ENCODE measurements at places on chromosomes 13 and 19.

DNA sequence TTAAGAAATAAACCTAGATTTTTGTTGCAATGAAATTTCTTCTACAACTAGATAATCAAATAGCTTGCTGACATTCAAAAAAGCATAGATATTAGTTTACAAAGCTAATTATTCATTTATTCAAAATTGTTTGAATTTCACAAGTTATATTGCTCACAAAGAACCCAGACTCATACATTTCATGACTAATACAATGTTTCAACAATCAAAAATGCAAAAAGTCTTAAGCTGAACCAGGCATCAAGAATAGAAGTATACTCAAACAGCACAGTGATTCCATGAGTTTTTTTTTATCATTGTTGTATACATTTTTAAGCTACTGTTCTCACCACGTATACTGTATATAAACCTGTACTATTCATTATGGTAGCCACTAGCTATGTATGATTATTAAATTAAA is 51.0 kb downstream of the DIAPH3 start:
- DNase-seq: no peak

- DNase-seq: no peak
Observed at GRCh38 chr13:57627663-57628062, 3.9 kb upstream of the PCDH17 start.

GRCh38 chr19:16385296-16385695 is 60.7 kb downstream of the KLF2 start:
- no peak for DNase-seq

- no peak for DNase-seq
Observed at GRCh38 chr13:67223024-67223423, 7.1 kb downstream of the PCDH9 start.

DNA sequence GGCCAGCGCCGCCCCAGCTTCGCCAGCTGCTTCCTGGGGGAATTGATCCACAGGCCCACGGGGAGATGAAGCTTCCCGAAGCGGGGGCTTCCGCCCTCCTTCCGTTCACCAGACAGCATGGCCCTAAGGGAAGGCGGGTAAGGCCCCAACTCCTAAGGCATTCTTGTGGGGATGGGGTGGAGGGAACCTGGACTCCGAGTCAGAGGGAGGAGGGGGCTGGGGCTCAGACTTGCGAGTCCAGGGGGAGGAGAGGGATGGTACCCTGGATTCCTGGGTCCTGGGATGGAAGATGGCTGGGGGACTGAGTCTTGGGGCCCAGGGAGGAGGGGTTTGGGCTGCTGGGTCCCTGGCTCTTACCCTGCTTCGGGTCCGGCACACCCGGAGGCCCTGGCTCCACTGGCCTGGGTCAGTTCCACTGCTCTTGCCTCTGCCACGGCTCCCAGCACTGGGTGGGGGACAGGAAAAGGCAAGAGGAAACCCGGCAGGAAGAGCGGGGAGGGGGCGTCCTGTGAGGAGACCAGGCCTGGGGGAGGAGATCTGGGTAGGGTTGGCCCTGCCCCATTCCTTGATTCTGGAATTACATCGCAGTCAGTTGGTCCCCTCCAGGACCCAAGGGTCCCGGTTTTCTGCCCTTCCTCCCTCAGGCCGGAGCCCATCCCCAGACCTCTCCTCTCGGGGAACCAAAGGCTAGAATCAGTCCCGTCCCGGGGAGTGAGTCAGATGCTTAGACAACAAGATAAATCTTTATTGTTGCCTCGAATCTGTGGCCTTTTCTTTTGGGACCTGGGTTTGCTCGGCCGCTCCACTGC is at the start of gene RASIP1:
Gene RASIP1 (minus strand): TSS at position 447 of the 809 bp plus-strand sequence. CDS start 328 bp downstream, at position 119.
- DNase-seq: no peak

GRCh38 chr19:38657633-38658222 is 10.3 kb downstream of the ACTN4 start:
- DNase-seq: no peak

- DNase-seq: no peak
Observed at GRCh38 chr19:30711296-30711695, 339.1 kb downstream of the ZNF536 start.

DNA sequence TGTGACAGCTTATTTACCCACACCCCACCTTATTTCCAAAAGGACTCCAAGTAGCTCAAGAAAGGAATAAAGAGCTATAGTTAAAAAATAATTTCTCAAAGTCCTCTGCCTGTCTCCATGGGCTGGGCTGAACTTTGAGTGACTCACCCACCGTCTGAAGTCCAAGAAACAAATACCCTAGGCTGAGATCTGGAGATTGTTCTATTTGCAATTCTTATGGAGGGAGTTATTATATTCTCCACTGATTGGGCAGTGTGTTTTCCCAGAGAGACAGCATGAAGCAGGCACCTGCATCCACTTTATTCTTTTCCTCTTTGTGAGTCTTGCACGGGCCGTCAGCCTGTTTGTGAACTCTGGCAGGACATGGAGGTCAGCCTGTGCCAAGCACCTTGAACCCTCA is 63.2 kb downstream of the SHISA2 start:
- no peak for DNase-seq

- no peak for DNase-seq
Observed at GRCh38 chr13:62207388-62207787, 791.7 kb upstream of the PCDH20 start.

- DNase-seq: no peak
Observed at GRCh38 chr19:33212436-33213172, 13.0 kb downstream of the SLC7A10 start.

- no peak for DNase-seq
Observed at GRCh38 chr13:29674532-29674931, 79.0 kb upstream of the SLC7A1 start.

DNA sequence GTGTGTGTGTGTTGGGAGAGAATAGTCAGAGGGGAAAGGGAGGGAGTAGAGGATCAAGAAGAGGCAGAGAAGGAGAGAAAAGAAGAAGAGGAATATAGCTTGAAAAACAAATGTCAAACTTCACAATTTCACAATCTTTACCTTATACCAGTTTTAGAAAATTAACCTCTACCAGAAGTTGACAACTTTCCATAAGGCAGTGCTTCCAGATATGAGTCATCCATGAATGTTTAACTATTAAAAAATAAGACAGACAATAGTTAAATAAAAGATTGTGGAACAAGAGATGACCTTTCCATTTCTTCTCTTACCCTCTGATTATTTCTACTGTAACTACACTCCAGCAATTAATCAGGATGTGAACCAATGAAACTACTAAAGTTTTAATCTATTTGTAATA is 229.4 kb downstream of the ITGBL1 start:
- DNase-seq: no peak

DNA sequence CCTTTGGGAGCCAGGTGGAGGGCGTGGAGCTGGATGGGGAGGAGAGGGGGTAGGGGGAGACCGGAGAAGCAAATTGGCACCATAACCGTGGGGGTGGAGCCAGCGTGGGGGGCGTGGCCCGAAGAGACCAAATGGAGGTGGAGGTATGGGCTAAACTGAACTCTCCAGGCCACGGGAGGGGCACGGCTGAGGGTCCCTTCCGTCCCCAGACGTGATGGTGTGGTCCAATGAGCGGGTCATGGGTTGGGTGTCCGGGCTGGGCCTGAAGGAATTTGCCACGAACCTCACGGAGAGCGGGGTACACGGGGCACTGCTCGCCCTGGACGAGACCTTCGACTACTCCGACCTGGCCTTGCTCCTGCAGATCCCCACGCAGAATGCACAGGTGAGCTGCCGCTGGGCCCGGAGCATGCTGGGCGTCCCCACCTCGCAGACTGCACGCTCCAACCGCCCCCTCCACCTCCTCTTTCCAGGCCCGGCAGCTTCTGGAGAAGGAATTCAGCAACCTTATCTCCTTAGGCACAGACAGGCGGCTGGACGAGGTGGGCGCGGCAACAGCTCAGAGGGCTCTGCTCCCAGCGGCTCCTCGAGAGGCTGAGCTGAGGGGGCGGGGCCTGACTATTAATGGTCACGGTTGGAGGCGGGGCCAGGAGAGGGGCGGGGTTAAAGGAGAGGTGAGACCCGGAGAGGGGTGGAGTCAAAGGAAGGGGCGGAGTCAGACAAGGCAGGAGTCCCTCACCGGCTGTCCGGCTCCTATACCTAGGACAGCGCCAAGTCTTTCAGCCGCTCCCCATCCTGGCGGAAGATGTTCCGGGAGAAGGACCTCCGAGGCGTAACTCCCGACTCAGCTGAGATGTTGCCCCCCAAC is 6.2 kb downstream of the HRC start:
- DNase-seq: peak; percentile 72

DNA sequence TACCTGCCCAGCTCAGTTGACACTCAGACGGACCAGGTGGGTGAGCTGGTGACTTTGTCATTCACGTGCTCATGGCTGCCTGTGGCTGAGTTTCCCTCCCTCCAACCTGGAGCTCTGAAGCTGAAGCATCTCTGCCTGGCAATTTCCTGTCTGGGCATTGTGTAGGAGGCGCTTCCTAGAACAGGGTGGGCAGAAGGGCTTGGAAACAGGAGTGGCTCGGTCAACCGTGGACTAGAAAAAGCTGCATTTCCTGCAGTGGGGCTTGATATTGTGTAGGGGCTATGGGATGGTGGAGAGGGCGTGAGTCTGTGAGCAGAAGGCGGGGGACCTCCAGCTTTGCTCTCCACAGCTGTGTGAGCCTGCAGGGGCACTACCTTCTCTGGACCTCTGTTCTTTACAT is 278.3 kb downstream of the TEX29 start:
- no peak for DNase-seq

- DNase-seq: no peak
Observed at GRCh38 chr13:69292789-69293425, 814.7 kb upstream of the ATXN8OS start.

- DNase-seq: peak; percentile 92
Observed at GRCh38 chr19:17757125-17757524, 5.8 kb downstream of the FCHO1 start.

GRCh38 chr19:51387924-51388389 is at the start of gene LIM2:
Gene LIM2 (minus strand): TSS chr19:51387974. CDS start chr19:51387443, 531 bp downstream.
- no peak for DNase-seq

DNA sequence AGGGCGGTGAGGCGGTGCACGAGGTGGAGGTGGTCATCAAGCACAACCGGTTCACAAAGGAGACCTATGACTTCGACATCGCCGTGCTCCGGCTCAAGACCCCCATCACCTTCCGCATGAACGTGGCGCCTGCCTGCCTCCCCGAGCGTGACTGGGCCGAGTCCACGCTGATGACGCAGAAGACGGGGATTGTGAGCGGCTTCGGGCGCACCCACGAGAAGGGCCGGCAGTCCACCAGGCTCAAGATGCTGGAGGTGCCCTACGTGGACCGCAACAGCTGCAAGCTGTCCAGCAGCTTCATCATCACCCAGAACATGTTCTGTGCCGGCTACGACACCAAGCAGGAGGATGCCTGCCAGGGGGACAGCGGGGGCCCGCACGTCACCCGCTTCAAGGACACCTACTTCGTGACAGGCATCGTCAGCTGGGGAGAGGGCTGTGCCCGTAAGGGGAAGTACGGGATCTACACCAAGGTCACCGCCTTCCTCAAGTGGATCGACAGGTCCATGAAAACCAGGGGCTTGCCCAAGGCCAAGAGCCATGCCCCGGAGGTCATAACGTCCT is 9.4 kb upstream of the PROZ start:
- no peak for DNase-seq
